Liver (tissue), 10 donors: ENCODE measurements at places on chromosomes 1 and 21. TPM values are rescaled to one million over a fixed set of nuclear protein-coding genes. Genes with fewer than 3 reads are reported as not detected.
A peak's percentile ranks its signal among the peaks of the same experiment; 100 is the strongest.

DNA sequence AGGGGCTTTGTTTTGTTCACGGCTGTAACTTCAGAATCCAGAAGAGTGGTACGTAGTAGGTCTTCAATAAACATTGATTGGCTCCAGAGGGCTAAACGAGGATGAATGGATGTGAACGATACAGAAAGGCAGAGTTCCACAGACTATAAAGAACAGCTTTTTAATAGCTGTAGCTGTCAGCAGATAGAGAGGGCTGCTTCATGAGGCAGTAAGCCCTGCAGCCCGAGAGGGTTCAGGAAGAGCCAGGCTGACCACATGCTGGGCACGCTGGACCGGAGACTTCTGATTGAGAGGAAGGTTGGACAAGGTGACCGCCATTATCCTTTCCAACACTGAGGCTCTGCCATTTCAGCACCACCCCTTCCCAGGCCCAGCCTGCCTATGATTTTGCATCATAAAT lies 45.3 kb downstream of the KIRREL1 start:
- no peak overlapping the region for H3K27ac ChIP-seq
- H3K36me3 ChIP-seq, result no peaks in the 10 kb centered on the region

GRCh38 chr1:178566187-178566586 lies 53.3 kb downstream of the TEX35 start:
- H3K4me1 ChIP-seq, result peaks cover 8% of the 10 kb centered on the region
- no peaks in the 10 kb centered on the region for H3K27me3 ChIP-seq
- no peak overlapping the region for H3K27ac ChIP-seq
- H3K4me3 ChIP-seq, result no peak overlapping the region
- no peak for DNase-seq

GRCh38 chr21:29920938-29921337 lies 18.9 kb downstream of the GRIK1 start:
- no peaks in the 10 kb centered on the region for H3K36me3 ChIP-seq
- DNase-seq, result no peak
- H3K27ac ChIP-seq, result no peak overlapping the region
- H3K4me3 ChIP-seq, result no peak overlapping the region
- no peaks in the 10 kb centered on the region for H3K27me3 ChIP-seq
- no peaks in the 10 kb centered on the region for H3K4me1 ChIP-seq

DNA sequence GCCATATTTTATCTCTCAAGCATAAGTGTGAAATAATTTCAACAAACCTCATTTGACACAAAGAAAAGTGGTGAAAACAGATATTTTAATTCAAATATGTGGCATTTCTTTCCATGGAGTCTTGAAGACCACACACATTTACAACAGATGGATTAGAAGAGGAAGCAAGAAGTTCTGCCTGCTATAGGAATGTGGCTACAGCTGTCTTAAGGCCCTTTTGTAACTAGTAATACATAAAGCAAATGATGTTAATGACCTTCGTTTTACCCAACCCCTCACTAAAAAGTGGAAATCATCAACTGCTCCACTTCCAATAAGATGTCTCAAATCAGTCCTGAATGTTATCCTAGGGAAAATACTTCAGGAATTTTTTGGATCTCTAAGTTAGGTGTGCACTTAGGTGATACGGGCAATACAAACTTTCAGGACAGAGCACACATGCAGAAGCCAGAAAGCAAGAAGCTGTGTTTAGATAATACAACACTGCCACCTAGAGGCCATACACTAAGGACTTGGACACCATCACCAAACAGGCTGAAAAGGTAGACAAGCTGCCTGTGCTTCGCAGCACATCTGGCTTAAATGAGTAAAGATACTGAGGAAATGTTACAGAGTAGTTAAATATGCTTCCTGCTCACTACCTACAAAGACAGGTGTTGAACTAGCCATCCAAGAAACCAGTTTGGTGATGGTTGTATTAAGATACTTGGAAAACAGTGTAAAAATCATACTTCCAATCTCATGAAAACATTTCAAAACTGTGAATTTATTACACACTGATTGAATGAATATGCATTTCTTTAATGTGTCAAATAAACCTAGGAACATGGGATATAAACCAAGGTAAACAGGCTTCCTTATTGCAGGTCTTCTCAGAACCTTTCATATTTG lies 24.4 kb downstream of the RRAGC start:
- H3K27me3 ChIP-seq, result no peaks in the 10 kb centered on the region
- H3K27ac ChIP-seq, result no peak overlapping the region

DNA sequence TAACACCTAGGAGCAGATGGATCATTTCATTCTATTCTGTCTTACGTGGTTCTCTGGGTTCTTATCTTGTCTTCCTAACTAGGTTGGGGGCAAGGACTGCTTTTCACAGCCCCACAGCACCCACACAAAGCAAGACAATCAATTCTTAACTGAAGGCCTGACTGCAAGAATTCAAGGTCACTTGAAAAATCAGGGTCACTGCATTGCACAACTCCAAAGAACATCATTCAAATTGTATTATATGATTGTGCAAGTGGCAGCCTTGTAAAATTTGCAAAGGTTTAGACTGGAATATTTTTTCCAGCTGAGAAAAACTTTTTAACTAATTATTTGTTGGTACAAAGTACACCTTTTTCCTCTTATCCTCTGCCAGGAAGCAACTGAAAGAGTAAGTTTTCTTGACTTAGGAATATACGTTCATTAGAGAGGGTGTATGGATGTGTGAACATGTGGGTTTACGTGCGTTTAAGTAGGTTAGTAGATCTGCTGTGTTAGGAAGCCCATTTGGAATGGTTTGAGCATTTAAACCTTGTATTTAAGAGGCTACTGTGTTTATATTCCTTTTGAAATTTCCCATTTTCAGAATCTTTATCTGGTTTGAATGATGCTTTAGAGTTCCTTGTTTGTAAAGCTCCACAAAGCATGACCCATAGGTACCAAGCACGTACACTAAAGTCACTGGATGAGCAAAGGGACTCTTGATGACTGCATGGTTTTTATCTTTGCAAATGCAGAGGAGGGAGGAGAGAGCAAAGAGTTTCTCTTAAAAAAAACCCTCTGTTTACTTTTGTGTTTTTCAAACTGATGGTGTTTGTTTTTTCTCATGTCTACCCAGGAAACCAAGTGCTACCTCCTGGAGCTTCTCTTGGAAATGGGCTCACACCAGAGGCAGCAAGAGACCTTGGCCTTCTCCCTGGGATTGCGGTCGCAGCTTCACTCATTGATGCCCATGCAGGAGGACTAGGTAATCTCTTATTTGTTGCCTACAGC lies 214.9 kb downstream of the FGGY start:
- no peaks in the 10 kb centered on the region for H3K36me3 ChIP-seq
- H3K27ac ChIP-seq, result peak overlapping the region; percentile 48
- no peak overlapping the region for H3K4me3 ChIP-seq
- no peak for DNase-seq

DNA sequence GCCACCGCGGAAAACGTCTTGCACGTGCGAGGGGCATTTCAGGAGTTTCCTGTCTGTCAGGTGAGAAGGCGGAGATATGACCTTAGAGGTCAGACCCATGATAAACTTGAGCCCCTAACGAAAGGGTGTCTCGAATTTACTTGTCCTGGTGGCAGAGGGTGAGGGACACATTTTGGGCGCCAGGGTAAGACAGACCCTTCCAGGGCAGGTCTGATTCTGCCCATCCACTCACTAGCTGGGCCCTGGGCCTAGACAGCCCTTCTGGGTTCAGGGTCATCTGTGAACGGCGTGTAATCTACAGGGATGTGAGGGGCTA lies 395 bp upstream of the CSRP1 start:
- no peak for DNase-seq
- peaks cover 52% of the 10 kb centered on the region for H3K4me1 ChIP-seq
- peak overlapping the region; percentile 97 for H3K27ac ChIP-seq
- H3K36me3 ChIP-seq, result no peaks in the 10 kb centered on the region

GRCh38 chr21:45541221-45542039 lies 810 bp downstream of the SLC19A1 start:
- DNase-seq, result peak; percentile 57
- H3K27me3 ChIP-seq, result no peaks in the 10 kb centered on the region
- no peak overlapping the region for H3K27ac ChIP-seq
- no peaks in the 10 kb centered on the region for H3K36me3 ChIP-seq

DNA sequence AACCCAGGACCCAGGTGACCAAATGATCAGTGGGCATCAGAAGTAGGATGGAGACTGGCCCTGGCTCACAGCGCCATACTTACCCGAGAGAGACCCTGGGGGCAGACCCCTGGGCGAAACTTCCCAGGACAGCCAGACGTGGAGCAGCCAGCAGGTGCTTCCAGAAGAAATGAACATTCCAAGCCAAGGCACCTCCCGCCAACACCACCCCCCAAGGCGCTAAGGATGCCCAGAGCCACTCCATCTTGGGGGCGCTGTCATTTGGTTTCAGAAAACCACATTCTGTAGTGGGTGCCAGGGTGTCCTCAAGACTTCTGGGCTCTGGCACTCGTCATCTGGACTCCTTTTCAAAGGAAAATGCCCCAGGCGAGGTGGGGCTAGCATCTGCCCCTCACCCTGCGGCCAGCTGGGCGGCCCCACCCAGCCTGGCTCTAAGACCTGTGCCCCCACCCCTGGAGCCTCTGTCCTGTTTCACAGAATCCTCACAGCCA lies 98.8 kb downstream of the RIPK4 start:
- H3K4me3 ChIP-seq, result no peak overlapping the region
- no peak for DNase-seq
- no peaks in the 10 kb centered on the region for H3K36me3 ChIP-seq
- H3K27me3 ChIP-seq, result no peaks in the 10 kb centered on the region
- H3K27ac ChIP-seq, result no peak overlapping the region

GRCh38 chr1:43824795-43825194 lies 108.8 kb upstream of the ARTN start:
- H3K4me3 ChIP-seq, result no peak overlapping the region
- no peaks in the 10 kb centered on the region for H3K4me1 ChIP-seq
- H3K27ac ChIP-seq, result no peak overlapping the region
- H3K27me3 ChIP-seq, result no peaks in the 10 kb centered on the region
- DNase-seq, result no peak

DNA sequence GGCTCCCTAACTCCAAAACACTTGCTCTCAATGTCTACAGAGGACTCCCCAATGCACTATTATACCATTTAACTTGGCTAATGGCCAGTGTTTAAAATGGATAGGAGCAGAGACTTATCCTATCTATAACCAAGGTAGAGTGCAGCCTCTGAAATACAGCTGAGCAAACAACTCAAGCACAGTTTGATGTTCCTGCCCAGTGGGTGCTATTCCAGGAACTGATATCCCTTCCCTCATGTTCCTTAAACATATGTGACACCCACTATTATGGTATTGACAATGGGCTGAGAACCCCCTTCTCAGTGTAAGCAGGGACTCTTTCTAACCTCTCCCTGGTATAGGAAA lies 51.7 kb downstream of the SH3GLB1 start:
- H3K4me1 ChIP-seq, result no peaks in the 10 kb centered on the region
- DNase-seq, result no peak
- no peaks in the 10 kb centered on the region for H3K36me3 ChIP-seq
- H3K27me3 ChIP-seq, result no peaks in the 10 kb centered on the region
- H3K4me3 ChIP-seq, result no peak overlapping the region
- H3K27ac ChIP-seq, result no peak overlapping the region

GRCh38 chr1:78533527-78533926 lies 42.8 kb downstream of the PTGFR start:
- no peaks in the 10 kb centered on the region for H3K36me3 ChIP-seq
- no peaks in the 10 kb centered on the region for H3K4me1 ChIP-seq
- H3K4me3 ChIP-seq, result no peak overlapping the region
- no peaks in the 10 kb centered on the region for H3K27me3 ChIP-seq
- H3K27ac ChIP-seq, result no peak overlapping the region

- DNase-seq, result no peak
- no peaks in the 10 kb centered on the region for H3K27me3 ChIP-seq
- H3K36me3 ChIP-seq, result no peaks in the 10 kb centered on the region
- no peaks in the 10 kb centered on the region for H3K4me1 ChIP-seq
Measured at GRCh38 chr1:90334137-90334536, 339.2 kb downstream of the ZNF326 start.

DNA sequence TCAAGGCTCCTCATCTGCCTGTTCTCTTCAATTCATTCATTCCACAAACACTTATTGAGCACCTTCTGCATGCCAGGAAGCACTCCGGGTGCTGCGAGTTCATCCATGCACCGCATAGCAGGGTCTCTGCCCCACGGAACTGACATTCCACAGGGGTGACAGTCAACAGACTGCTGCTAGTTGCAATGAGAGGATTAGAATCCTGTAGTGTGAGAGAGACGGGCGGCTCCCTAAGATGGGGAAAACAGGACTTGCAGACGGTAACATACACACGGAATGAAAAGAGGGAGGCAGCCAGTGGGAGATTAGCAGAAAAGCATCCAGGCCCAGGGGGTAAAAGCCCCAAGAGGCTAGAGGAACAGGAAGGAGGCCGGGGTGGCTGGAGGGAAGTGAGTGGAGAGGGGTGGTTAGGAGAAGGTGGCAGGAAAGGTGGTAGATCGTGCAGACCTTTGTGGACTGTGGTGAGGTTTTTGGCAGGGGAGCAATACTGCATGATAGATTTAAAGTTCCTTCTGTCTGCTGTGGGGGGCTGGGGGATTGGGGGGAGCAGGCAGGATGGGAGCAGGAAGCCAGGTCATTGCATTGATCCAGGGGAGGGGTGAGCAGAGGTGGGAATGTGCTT lies 6.6 kb downstream of the TNFRSF8 start:
- no peak for DNase-seq
- H3K36me3 ChIP-seq, result no peaks in the 10 kb centered on the region
- no peak overlapping the region for H3K27ac ChIP-seq
- H3K27me3 ChIP-seq, result peaks cover under 1% of the 10 kb centered on the region
- no peaks in the 10 kb centered on the region for H3K4me1 ChIP-seq
- H3K4me3 ChIP-seq, result no peak overlapping the region

- no peaks in the 10 kb centered on the region for H3K27me3 ChIP-seq
- H3K4me1 ChIP-seq, result peaks cover 24% of the 10 kb centered on the region
- no peaks in the 10 kb centered on the region for H3K36me3 ChIP-seq
Measured at GRCh38 chr1:36153476-36153875, 2.5 kb upstream of the MAP7D1 start.

DNA sequence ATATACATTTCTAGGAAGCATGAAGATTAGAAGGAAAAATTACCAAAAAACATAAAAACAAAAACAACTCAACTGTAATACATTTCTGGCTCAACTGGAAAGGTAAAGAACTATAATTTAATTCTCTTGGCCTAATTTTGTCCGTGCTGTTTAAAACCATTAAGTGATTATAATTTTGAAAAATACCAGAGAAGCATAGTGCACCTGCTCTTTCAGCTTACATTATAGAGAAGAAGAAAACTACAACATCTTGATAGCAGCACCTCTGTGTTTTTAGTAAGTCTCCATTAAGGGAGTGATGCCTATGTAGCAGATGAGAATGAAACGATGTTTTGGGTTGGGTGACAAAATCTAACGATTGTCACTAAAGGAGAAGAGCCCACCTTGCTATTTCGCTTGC lies 19.3 kb upstream of the MAN1A2 start:
- no peaks in the 10 kb centered on the region for H3K36me3 ChIP-seq
- H3K27ac ChIP-seq, result no peak overlapping the region
- DNase-seq, result no peak
- no peak overlapping the region for H3K4me3 ChIP-seq
- no peaks in the 10 kb centered on the region for H3K4me1 ChIP-seq

Gene GUCA2A
- not detected for polyA plus RNA-seq

Gene ZNF684
- polyA plus RNA-seq, result 7.6 TPM

Gene OR14K1
- polyA plus RNA-seq, result not detected

Gene HRNR
- 0.04 TPM for polyA plus RNA-seq

Gene PLEKHN1
- polyA plus RNA-seq, result not detected

Gene PGBD2
- 2.6 TPM for polyA plus RNA-seq
